ENCODE measurements at places on chromosomes 12 and 14.

GRCh38 chr12:118103601-118104382 is at the start of gene VSIG10:
Gene VSIG10, minus strand, starts transcription at chr12:118104011. Its CDS starts 340 bp downstream, at chr12:118103671.
- peak; percentile 68 for DNase-seq

- no peak for DNase-seq
These were observed 25.1 kb downstream of the CCNK start for GRCh38 chr14:99506276-99506675.

DNA sequence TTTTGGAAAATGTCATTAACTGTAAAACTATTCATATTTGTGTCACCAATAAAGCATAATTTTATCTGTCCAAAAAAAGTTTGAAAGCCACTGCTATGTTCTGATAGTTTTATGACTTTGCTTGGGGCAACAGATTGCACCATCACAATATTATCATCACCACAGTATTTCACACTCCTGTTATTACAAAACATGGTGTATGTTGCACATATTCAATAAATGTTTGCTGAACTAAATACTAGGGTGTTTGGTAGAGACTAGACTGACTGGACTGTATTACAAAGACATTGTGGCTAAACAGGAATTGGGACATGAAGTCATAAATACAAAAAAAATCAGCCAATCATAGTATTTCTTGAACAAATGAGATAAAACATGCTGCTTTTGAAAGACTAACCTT is 55.1 kb downstream of the PAWR start:
- DNase-seq = no peak

DNA sequence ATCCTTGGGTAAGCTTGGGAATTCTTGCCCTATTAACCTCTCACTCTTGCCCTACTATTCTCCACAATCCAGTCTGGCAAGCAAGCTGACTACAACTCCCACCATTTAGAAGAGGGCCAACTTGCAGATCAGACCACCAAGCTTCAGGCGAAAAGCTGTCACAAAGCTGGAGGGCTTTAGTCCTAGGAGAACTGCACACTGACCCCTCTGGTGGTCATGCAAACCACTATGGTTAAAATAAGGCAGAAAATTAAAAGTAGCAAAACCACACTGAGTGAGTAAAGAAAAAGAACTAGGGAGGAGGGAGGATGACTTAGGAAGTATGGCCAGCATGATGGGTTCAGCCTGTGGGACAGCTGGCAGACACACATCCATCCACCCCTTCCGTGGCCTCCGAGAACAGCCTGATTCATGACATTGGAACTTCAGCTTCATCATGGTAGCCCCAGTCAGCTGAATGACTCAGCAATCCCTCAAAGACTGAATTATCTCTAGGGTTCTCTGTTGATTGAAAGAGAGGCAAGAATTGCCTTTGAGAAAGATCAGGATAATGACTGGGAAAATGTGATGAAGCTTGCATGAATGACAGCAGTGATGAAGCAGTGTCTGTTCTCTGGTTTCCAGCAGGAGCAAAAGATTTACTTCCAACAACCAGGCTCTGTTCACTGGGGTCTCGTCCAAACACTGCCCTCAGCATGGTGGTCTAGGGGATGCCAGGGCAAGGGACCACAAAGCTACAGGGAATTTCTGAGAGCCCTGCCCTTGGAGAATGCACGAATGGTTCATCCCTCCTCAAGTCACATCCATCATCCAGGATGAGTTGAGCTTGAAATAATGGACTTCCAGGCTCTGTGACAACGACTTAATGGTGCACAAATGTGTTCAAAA is 24.4 kb downstream of the PITPNM2 start:
- no peak for DNase-seq
